ENCODE measurements at places on chromosomes 2 and 18. TPM values are rescaled to one million over a fixed set of nuclear protein-coding genes. Genes with fewer than 3 reads are reported as not detected.

- no peak for DNase-seq
Observed at GRCh38 chr2:88545118-88545517, 82.1 kb downstream of the EIF2AK3 start.

GRCh38 chr18:53360501-53361443 lies 863.7 kb downstream of the MBD2 start:
- no peak for DNase-seq

DNA sequence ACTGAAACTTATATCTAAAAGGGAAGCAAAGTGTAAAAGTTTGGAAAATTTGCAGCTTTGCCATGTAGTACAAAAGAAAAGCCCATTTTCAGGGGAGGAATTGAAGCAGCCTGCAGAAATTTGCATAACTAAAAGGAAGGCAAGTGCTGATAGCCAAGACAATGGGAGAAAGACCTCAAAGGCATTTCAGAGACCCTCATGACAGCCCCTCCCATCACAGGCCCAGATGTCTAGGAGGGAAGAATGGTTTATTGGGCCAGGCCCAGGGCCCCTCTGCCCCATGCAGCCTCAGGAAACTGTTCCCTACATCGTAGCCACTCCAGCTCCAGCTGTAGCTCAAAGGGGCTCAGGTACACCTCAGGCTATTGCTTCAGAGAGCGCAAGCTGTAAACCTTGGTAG lies 14.4 kb upstream of the WDR75 start:
- DNase-seq, result no peak

CDH19 gene
- polyA plus RNA-seq, result 0.21 TPM

DNA sequence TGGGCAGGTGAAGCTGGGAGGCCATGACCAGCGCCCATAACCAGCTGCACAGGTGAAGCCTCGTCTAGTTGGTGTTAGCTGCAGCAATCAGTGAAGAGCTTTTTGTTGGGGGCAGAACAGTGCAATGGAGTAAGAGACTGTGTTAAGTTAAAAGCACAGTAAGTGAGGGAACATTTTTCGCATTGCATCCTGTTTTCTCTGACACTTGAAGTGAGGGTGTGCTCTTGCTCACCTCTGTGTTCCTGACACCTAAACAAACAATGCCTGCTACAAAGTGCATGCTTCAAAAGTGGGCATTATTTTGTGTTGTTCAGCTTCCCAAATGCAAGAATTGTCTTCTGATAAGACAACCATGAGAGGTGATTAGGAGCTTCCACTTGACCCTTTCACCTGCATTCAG lies 324.0 kb upstream of the ACVR2A start:
- DNase-seq, result no peak

SCN2A gene
- polyA plus RNA-seq, result 0.61 TPM

KIF3C gene
- 12.9 TPM for polyA plus RNA-seq

DNA sequence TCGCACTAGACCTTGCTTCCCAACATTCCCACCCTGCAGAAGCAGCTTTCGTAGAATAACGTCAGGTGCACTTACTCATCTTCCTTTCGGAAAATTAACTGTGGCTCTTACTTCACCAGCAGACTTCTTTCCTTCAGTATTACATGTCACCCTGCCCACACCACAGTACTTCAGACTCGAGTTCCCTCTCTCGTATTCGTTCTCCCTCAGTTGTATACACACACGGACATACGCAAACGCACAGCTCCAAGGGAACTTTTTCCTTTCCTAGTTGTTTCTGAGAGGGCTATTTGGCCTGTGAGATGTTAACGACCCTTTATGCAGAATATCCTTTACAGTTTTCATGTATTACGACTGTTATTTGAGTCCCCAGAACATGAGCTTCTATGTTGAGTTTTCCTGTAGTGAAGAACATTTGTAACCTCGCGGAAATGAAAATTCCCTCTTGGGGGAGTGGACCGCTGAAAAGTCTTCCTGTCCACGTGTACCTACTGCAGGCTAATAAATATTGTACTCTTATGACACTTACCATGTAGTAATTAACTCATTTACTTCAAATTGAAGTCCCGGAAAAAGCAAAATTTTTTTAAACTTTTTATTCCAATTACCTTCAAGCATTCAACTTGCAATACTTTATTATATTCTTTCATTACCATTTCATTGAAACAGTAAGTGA lies 908 bp downstream of the ERLEC1 start:
- DNase-seq, result no peak

- no peak for DNase-seq
Observed at GRCh38 chr2:176139661-176140512, 10.4 kb downstream of the HOXD8 start.

GRCh38 chr2:19649142-19649541 lies 252.6 kb downstream of the TTC32 start:
- DNase-seq, result no peak
